NCI-H526 (cell line): ENCODE measurements at places on chromosomes 5 and 9.

GRCh38 chr5:34026089-34026761 lies 16.8 kb downstream of the C1QTNF3 start:
- DNase-seq, result no peak

GRCh38 chr9:70609542-70610286 lies 195.3 kb upstream of the KLF9 start:
- DNase-seq, result peak; percentile 11

DNA sequence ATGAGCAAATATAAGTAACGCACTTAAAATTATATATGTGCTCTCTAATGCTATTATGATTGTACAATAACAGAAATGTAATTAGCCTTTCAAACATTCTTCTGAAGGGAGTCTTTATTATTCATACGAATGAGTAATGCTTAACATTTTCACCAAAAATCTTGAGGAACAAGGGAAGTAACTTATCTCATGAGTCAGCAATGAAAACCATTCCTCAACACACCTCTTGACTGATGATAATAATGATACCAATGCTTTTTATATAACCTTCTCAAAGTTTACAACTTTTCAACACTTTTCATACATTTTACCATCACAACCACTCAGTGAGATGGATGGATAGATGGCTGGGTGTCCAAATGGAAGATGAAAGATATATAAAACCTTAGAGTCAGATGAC lies 369.3 kb downstream of the BNC2 start:
- no peak for DNase-seq

DNA sequence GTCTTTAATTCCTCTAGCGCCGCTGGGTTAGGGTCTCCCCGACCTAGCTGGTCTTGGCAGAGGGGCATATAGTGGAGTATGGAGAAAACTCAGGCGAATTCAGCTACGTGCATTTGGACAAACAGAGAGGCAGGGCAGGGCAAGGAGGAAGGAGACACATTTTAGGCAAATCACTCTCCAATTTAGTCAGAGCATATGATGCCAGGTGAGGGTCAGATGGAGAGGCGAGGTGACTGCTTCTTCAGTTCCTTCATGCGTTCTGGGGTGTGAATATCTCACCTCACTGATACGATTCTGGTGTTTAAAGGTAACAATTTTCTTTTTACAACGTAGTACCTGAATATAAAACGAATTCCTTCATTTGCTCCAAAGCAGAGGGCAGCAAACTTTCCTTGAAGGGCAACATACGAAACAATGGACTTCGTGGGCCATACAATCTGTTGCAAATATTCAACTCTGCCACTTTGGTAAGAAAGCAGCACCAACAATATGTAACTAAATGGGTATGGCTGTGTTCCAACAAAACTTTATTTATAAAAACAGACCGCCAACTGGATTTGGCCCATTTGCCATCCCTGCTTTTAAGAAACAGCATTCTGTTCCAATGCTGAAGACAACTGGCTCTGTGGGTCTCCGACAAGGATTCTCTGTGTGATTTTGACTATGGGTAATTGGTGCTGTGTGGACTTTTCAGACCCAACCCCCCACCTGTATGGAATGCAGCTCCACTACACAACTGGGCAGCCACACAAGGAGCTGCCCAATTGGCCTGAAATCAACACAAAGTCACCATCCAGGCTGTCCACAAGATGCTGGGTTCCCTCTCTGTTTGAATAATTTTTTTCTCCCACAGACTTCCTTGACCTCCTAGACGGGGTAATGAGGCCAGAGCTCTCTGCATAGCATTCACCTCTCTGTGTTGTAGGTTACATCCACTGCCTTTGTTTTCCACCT lies 53.8 kb downstream of the RAPGEF1 start:
- DNase-seq, result no peak

GRCh38 chr9:99433555-99433954 lies 211.5 kb downstream of the SEC61B start:
- DNase-seq, result no peak

DNA sequence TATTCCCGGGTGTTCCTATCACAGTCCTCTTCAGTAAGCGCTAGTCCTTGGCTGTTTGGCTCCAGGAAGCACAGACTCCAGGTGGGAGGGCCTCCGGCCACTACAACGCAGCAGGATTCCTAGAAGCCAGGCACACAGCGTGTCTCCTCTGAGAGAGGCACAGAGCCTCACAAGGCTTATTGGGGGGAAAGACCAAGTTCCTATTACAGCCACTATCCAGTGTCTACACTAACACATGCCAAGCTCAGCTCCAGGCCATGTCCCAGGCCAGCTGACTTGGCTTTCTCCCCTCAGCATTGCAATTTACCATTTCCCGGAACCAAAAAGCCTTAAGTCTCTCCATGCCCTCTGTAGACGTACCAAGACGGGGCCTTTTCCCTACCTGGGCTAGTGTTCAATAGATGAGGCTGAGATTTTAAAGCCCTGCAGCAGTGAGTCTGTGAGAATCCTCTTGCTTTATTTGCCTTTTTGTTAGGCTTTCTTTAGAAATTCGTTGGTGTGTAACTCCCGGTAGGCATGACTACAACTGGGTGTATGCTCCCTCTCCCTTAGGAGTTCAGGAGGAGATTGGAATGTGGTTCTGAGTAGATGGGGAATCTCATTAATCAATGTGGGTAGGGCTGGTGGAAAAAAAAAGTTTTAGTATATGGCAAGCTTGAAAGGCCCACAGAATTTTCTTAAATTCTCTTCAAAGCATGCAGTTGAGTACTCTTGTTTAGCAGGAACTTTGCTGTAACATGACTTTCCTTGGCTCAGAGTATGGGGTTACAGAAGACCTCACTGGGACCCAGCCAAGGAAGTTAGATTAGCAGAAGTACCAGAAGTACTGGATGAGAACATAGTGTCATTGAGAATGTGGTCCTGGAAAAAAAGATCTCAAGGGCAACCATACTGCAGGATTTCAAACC lies 84.3 kb upstream of the SLC1A3 start:
- DNase-seq, result no peak

DNA sequence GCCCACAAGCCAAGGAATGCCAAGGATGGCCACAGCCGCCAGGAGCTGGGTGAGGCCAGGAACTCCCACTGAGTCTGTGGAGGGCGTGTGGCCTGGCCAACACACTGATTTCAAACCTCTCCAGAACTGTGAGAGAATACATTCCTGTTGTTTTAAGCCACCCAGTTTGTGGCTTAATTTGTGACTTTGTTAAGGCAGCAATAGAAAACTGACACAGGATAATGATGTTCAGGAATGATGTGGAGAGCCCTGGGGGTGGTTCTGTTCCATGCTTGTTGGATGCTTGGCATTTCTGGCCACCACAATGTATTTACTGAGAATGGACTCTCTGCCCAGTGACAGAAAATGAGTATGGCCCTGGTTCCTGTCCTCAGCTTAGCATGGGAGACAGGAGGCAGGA lies 82.8 kb downstream of the DAP start:
- no peak for DNase-seq

- peak; percentile 58 for DNase-seq
These were observed 585.1 kb downstream of the TLE4 start for GRCh38 chr9:80156756-80157472.

GRCh38 chr9:111005746-111006470 lies 32.4 kb downstream of the LPAR1 start:
- no peak for DNase-seq

- no peak for DNase-seq
These were observed 84.4 kb downstream of the ZSWIM6 start for GRCh38 chr5:61416420-61416819.

GRCh38 chr9:72363236-72363635 lies 1.8 kb downstream of the ZFAND5 start:
- no peak for DNase-seq

DNA sequence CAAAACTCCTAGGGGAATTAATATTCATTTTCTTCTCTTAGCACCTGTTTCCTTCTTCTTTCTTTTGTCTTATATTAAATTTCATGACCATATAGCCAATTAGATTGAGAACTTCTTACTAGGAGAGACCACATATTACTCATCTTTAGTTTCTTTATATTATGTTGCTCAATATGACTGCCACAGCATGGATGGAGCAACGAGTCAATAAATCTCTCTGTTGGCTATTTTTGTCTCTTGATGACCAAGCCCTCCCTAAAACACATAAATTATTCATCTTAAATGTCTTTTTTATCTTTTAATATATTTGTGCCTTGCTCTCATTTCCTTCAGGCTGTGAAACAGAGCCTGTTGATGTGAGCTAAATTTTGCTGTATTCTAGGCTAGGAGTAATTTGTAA lies 123.0 kb downstream of the ADAMTSL1 start:
- DNase-seq, result no peak

DNA sequence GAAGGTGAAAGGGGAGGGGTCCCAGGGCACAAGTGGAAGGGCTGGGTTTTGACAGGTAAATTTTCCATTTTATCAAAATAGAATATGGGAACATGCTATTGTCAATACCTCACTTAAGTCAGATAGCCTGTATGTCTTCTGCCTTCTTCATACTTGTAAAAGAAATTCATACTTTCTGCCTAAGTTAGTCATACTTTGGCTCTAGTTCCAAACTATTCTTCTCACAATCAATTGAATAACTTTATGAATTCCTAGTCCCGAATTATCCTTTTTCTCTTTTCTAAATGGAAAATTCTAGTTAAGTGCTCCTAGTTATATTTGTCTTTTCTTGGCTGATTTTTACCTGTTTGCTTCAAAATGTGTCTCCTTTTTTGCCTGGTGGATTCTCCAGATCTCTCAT lies 271.4 kb downstream of the CSNK1G3 start:
- DNase-seq, result no peak

DNA sequence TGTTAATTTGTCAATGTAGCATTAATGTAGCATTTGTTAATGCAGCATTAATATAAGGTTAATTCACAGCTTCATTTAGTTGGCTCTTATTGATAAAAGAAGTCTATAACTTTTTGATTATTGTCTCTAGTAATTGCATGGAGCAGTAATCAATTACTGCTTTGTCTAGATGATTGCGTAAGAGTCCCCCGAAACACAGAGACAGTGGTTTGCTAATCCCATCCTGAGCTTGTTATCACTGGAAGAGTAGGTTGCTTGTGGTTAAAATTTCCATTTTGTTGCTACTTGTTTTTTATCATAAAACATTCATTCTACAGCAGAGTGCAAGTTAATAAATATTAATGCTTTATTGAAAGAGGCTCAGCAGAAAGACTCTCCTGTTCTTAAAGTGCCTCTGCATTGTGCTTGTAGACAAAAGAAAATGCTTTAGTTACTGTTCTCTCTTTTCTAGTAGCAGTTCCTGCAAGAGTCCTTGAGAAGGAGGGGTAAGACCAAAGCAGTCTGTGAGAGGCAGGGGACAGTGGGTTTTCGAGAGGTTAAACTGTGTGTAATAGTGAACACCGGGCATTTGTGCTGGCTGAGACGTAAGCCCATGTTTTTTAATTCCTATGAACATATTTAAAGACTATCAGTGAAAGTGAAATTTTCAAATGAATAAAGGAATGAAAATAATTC lies 291.7 kb downstream of the TRPM3 start:
- no peak for DNase-seq

DNA sequence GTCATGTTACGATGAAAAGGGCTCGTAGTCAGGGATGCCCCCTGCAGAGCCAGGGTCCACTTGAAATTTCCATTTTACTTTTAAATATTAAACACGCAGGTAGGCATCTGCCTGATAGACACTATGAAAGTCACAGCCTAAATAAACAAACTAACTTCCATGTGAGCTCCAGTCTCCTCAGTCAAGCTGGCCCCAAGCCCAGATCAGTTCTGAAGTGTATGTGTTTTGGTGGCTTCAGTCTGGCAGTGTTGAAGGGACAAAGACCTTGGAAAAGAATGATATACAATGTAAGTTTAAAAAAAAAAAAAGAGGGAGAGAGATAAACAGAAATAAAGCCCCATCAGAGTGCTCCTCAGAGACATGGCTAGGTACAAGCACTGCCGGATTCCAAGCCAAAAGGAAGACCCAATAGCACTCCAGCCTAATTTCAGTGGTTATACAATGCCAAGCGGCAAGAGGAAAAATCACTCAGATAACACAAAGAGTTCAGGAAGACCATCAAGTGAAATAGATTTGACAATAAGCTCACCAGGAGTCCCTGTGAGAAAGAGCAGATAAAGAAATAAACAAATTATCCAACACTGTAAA lies 181.0 kb downstream of the BNC2 start:
- DNase-seq, result no peak

DNA sequence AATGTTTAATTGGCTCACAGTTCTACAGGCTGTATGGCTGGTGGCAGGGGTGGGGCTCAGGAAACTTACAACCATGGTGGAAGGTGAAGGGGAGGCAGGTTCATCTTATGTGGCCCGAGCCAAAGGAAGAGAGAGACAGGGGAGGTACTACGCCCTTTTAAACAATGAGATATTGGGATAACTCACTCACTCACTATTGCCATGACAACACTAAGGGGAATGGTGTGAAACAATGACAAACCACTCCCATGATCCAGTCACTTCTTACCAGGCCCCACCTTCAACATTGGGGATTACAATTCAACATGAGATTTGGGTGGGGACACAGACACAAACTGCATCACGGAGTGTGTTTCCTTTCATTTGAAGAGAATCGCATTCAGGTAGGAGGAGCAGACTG lies 220.9 kb downstream of the GADD45G start:
- DNase-seq, result no peak

GRCh38 chr5:158676642-158677469 lies 422.9 kb downstream of the EBF1 start:
- no peak for DNase-seq
